NK-92 treated with Interleukin-12 subunit alpha and Interleukin-12 subunit beta, amount 100 ng/mL, for 24 hours (cell line): ENCODE measurements at places on chromosomes 13 and 19.

DNA sequence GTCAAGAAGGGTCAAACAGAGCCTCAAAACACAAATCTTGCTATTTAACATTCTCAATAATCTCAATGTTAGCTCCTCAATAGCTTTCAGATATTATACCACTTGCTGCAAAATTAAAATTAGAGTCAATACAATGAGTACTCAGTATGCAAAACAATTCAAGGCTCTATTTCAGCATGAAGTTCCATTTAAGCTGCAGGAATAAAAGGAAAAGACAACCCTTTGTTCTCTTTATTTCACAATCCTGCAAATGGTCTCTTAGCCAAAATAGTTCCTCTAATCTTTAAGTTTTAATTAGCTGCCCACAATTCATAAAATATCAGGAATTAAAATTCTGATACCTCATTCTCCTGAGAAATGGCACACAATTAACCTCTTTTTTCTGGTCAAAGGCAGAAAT, 40.5 kb upstream of the DCT start:
- DNase-seq = no peak

GRCh38 chr13:113425941-113426590, 27.2 kb downstream of the ADPRHL1 start:
- no peak for DNase-seq

DNA sequence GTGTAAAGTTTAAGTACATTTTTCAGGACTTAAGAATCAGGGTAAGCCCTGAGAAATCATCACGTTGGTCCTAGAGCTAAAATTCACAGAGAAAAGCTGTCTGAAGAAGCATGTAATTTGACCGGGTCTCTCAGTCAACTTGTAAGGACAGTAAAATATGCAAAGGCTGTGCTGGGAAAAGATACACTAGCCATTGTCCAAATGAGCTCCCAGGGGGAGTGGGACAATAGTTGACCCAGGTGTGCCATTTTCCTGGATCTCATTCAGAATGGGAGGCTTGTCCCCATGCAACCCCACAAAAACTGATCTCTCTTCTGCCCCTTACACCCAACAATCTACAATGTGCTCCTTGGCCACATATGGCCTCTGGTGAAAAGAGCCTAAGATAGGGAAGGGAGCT, 437.9 kb downstream of the KLF12 start:
- no peak for DNase-seq

DNA sequence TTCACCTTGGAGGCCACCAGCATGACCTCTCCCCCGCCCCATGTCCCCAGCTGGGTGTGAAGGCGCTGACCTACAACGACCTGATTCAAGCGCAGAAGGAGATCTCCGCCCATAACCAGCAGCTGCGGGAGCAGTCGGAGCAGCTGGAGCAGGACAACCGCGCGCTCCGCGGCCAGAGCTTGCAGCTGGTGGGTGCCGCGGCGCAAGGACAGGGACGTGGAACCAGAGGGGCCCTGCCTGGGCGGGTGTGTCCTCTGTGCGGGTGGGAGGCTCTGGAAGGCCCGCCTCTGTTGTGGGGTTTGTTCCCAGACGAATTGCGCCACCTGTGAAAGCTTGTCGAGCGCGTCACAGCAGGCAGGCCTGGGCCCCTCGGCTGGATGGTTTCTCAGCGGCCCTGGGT, 22.3 kb downstream of the PLEKHJ1 start:
- no peak for DNase-seq

DNA sequence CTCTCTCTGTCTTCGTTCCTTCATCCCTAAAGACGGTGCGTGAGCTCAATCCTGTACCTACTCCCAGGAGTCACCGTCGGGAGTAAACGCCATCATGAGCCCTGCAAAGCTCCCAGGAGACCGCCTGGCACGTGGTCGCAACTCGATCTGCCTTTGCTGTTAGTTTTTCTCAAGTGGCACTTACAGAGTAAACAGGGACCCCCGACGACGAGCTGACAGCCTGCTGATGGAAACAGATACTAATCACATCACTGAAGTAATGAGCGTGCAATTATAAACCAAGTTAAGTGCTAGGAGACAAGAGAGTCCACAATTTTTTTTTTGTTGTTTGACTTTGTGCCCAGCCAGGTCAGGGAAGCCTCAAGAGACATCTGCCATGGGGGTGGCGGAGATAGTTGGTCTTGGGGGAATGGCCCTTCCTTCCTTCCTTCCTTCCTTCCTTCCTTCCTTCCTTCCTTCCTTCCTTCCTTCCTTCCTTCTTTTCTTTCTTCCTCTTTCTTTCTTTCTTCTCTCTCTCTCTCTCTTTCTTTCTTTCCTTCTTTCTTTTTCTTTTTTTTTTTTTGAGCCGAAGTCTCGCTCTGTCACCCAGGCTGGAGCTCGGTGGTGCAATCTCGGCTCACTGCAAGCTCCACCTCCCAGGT, 23.6 kb downstream of the CACNG6 start:
- no peak for DNase-seq

DNA sequence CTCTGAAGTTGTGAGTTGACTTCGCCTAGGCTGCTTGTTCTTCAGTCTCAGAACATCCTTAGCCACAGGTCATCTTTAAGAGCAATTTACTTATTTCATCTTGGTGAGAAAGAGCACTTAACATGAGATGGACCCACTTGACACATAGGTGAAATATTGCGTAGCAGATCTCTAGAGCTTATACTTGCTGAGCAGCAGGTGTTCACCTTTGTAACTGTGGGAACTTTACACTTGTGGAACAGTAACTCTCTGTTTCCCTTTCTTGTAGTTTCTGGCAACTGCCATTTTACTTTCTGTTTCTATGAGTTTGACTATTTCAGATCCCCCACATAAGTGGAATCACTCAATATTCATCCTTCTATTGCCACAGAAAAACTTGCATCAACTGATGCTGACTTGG, 95.7 kb downstream of the SLC10A2 start:
- no peak for DNase-seq

- no peak for DNase-seq
These were observed 9.9 kb downstream of the TPP2 start for GRCh38 chr13:102606537-102607309.

DNA sequence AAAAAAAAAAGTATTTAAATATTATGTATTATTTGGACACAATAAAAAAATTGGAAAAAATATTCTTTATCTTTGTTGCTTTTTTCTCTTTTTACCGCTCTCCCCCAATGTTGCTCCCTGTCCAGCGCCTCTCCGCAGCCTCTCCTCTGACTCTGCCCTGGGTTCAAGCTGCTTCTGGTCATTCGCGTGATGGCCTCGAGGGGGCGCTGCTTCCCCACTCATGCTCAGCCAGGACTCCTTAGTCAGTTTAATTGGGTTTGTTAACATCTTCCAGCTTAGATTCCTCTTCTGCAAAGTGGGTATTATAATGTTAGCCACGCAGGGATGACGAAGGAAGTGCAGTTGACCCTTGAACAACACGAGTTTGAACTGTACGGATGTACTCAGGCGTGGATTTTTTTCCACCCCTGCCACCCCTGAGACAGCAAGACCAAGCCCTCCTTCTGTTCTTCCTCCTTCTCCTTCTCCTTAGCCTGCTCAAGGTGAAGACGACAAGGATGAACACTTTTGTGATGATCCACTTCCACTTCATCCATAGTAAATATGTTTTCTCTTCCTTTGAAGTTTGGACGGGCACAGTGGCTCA, 4.9 kb upstream of the NWD1 start:
- peak; percentile 11 for DNase-seq

DNA sequence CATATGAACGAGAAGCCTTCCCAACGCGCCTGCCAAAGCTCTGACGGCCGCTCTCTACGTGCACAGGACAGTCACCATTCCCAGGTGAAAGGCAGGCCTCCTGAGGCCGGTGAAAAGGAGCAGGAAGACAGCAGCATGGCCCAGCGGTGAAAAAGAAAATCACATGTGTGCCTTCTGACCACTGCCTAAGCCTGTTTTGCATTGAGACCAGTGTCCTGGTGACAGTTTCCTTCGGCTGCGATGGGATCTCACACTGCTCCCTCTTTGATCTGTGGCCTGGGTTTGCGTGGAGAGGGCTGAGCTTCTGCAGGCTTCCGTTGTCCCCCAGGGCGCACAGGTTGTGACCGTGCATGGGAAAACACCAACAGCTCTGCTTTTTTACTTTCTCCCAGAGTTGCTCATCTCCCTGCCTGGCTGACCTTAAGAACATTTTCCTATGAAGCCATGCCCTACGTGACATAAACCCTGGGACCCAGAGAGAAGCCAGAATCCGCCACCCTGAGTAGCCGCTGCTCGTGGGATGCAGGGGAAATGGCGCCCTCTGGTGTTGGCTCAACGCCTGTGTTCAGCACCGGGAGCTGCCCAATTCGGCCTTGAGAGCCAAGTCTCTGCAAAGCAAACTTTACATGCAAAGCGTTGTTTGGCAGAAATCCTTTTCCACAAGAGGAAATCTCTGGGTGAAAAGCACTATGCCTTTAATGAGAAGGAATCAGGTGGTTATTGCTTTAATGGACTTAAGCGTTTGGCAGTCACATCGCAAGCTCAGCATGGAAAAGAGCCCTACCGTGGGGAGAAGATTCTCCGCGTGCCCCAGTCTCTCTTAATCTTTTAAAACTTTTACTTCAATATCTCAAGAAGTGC, 112.2 kb upstream of the GPR12 start:
- peak; percentile 32 for DNase-seq

DNA sequence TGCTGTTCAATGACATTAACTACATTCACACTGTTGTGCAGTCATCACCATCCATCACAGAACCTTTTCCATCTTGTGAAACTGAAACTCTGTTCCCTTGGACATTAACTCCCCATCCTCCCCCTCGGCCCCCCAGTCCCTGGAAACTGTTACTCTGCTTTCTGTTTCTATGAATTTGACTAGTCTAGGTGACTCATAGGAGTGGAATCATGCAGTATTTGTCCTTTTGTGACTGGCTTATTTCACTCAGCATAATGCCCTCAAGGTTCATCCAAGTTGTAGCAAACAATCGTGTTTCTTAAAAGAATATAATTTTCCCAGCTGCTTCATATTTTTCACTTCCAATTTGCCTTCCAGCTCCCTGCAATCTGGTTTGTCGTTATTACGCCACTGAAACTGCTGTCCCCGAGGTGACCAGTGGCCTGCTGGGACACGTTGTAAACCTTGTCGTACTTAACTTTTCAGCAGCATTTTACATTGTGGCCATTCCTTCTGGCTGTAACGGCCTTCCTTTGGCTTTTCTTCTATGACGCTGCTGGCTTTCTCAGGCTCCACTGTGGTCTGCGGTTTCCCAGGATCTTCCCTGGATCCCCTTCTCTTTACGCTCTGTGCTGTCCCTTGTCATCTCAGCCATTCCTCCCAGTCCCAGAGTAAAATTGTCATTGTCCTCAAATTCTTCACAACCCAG, 74.0 kb downstream of the DHRS12 start:
- DNase-seq = peak; percentile 9

DNA sequence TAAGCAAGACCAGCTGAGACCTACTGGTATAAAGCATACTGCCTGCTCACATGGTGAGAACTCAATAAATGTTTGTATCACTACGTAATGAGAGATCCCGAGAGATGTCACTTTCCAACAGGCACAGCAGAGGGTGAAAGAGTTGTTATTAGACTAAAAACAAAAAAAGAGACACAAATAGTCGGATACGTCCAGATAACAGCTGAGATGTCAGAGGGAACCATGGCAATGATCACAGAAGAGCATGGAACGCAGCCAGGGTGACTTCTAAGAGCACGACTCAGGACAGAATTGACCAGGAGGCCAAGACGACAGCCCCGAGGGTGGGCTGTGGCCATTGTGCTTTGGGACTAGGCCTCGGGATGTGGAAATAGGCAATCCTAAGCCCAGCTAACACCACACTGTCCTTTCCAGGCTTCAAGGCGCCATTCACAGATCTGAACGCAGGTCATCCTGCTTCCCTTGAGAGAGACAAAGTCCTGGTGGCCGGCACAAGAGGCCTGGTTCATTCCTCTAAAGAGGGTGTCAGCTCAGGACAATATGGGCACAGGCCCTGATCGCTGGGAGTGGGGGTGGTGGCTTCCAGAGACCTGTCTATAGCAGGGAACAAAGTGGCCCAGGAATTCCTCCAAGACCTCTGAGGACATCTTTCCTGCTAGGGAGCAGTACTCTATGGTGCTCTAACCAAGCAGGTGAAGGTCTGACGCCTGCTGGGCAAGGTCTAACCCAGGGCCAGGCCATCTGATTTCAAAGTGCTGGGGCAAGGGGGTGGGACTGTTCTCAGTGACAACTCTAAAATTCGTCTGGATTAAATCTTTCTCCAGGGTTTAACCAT, 3.2 kb downstream of the SH3GL1 start:
- DNase-seq = no peak

DNA sequence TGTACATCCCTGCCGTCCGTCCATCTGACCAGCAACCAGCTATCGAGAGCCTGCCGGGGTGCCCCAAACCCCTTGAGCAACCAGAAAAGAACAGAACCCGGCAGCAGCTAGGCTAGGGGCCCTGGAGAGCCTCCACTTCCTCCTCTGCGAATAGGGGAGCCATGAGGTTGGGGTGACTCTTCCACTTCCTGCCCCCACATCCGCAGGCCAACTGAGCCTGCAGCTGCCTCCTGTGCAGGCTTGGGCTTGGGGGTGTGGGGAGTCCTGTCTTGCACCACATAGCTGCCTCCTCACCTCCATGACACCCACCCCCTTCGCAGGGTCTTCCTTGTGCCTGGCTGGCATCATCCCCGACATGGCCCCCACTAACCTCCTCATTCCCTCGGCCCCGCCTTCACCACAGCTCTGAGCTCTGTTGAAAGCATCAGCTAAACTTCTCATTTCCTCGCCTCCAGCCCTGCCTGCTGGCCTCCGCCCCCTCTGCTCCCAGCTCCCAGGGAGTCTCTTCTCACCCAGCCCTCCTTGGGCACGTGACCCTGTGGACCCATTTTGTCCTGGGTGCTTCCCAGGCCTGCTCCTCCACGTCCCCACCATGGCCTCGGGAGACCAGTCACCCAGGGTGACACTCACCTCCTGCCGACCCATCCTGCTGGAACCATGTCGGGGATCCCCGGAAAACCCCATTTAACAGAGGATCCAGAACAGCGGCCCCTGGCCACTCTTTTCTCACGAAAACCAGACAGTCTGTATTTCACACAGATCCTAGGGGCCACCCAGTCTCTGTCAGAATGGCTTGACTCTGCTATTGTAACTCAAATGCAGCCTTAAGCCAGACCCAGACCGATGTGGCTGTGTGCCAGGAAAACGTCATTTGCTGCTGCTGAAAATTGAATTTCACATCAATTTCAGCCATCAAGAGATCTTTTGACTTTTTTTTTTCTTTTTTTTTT, 50.4 kb downstream of the MYO9B start:
- peak; percentile 90 for DNase-seq

DNA sequence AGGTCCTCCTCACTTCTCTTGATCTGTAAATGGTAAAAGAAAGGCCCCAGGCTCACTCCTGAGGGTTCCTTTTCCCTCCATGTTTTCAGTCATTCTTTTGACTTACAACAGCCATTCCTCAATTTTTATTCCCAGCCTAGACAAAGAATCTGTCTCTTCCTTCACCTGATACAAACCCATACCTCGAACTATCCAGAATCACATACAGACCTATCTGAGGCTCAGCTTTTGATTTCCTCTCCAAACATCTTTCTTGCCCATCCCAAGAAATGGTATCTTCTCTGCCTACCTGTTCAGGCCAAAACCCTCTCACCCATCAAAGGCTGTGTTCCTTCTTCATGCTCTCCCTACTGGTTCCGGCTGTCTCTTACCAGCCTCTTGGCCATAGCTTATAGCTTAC, 2.2 kb downstream of the CHMP2A start:
- DNase-seq = no peak

GRCh38 chr19:41234512-41235168, 15.6 kb downstream of the AXL start:
- DNase-seq = no peak

GRCh38 chr13:48761256-48761655, 107.5 kb downstream of the CYSLTR2 start:
- DNase-seq = no peak
